ENCODE measurements at places on chromosomes 7 and 10. TPM values are rescaled to one million over a fixed set of nuclear protein-coding genes. Genes with fewer than 3 reads are reported as not detected.

Gene FAM53B
- 12.9 TPM for total RNA-seq

Gene APBB1IP
- 9.1 TPM for total RNA-seq

Gene CHST15
- total RNA-seq: 8.1 TPM

Gene ZNF503
- 13.0 TPM for total RNA-seq

Gene NPC1L1
- 0.03 TPM for total RNA-seq

Gene WNT2
- total RNA-seq: not detected

Gene VIPR2
- not detected for total RNA-seq

Gene FFAR4
- 0.14 TPM for total RNA-seq

Gene FAM25A
- total RNA-seq: not detected

Gene PCLO
- 0.96 TPM for total RNA-seq

Gene ADO
- 23.0 TPM for total RNA-seq

Gene ABCB1
- 0.29 TPM for total RNA-seq

Gene CCDC126
- total RNA-seq: 3.8 TPM

Gene C10orf67
- total RNA-seq: 0.17 TPM

Gene ADAM8
- 4.4 TPM for total RNA-seq

Gene RNF32
- 1.2 TPM for total RNA-seq

Gene SLC26A5
- total RNA-seq: not detected

Gene WNT16
- not detected for total RNA-seq

Gene ATG9B
- 0.60 TPM for total RNA-seq

Gene EPO
- total RNA-seq: not detected

Gene MYPN
- 3.2 TPM for total RNA-seq

Gene NXPH1
- not detected for total RNA-seq

Gene ZNF467
- 1.6 TPM for total RNA-seq

Gene GPR15LG
- not detected for total RNA-seq

Gene PPP2R2D
- total RNA-seq: 28.6 TPM

All from A549 treated with CORT108297 at 1 μM for 4 hours (cell line).